DMS79 treated with DMSO at 0.1 percent for 48 hours (cell line): ENCODE measurements at places on chromosomes 12 and 14.
A peak's percentile ranks its signal among the peaks of the same experiment; 100 is the strongest.

- no peak for DNase-seq
These were observed 40.0 kb upstream of the ST8SIA1 start for GRCh38 chr12:22374508-22374907.

GRCh38 chr14:85597701-85598100, 67.8 kb downstream of the FLRT2 start:
- DNase-seq, result no peak

DNA sequence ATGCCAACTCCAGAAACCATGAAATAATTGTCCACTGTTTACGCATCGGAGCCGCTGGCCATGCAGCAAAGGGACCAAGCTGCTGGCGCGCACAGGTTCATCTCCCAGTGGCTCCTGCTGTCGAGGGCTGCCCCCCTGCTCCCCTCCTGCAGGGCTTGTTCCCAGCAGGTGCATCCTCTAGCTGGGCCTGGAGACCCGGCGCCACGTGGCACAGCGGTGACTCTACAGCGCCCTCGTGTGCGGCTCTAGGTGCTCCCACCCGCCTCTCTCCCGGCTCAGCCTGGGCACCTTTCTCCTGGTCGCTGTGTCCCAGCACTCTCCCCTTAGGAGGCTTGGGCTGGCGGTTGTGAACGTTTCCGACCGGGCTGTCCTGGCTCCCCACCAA, 37.5 kb upstream of the INF2 start:
- no peak for DNase-seq

DNA sequence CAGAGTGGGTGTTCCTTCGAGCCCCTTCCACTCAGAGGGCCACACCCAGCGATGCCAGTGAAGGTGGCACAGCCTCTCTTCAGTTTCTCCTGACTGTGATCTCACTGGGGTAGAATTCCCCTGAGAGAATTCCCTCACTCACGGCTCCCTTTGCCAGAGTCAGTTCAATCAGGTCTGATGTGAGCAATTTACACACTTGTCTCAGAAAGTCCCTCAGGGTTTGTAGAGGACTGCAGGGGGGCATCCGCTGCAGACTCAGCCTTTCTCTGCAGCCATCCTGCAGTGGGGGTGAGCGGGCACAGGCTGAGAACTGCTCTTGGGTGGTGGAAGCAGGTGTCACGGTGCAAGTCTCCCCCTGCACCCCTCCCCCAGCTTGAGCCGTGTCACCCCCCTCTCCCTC, 205.4 kb upstream of the PRMT8 start:
- no peak for DNase-seq

DNA sequence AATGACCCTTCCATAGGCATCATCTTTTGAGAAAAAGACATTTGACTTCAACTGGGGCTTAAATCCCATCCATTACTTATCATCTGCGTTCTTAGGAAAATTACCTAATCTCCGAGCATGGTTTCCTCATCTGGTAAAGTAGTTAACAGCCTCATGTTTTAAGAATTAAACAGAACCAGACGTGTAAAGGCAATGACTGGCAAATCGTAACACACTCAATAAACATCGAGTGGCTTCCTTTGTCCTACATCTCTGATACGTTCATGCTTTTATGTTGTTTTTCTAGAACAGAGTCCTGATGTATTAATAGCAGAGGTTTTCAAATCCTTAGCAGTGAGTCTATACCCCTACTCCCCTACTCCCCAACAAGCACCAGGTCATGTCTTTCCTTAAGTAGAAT, 189.7 kb upstream of the RGS6 start:
- DNase-seq, result no peak

DNA sequence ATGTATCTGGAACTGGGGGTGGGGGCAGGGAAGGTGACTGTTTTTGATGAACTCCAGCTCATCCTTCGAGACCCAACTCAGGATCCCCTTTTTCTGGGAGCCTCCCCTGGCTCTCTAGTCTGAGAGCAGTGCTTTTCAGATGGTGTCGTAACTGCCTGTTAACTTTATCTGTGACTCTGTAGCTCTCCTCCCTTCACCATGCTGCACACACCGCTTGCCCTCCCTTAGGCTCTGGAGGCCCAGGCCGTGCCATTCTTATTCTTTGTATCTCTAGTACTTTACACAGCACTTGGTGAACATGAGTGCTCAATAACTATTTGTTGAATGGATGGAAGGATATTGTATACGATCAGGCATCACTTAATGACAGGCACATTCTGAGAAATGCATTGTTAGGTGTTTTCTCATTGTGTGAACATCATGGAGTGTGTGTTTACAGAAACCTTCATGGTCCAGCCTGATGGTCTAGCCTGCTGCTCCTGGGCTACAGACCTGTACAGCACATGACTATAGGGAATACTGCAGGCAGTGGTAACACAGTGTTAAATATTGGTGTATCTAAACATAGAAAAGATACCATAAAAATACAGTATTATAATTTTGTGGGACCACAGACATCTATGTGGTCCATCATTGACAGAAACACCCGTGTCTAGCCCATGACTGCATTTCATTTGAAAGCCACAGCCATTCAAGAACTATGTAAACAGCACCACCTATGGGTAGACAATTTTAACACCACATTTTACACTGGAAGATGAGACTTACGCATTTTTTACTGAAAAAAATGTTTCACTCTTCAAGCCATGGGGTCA, 91.8 kb downstream of the EML1 start:
- peak; percentile 83 for DNase-seq

GRCh38 chr12:89384050-89384758, 31.9 kb upstream of the DUSP6 start:
- no peak for DNase-seq

DNA sequence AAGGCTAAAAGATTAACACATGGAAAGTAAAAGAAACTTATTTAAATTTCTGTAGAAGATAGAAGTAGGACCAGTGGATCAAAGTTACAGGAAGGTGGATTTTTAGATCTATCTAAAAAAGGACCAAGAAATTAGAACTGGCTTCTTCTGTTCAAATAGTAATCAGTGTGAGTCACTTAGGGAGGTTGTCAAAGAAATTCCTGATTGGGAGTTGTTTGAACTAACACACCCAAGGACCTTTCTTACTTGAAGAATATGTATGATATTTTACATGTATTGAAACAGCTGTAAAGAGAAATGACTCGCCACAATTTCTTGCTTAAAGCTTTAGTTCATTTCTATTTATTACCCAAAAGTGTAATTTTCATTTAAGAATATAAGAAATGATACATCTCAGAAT, 256.9 kb downstream of the RAD51B start:
- no peak for DNase-seq

DNA sequence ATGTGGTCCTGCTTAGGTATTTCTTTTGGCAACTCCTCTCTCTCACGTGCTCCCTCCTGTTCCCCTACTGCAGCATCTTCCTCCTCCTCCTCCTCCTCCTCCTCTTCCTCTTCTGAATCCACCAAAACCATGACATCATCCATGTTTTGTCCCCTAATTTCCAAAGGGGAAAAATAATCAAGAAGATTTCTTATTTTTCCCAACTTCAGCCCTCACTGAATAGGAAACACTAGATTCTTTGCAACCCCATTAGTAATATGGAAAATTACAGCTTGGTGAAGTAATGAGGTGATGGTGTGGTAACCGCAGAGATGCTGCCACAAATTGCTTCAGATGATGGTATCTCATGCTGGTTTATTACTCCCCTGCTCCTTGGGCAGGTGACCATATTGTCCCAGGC, 7.5 kb upstream of the WSB2 start:
- no peak for DNase-seq

- no peak for DNase-seq
These were observed 58.3 kb downstream of the CAND1 start for GRCh38 chr12:67327466-67327865.

- no peak for DNase-seq
These were observed 22.7 kb downstream of the GPR19 start for GRCh38 chr12:12673296-12673695.

DNA sequence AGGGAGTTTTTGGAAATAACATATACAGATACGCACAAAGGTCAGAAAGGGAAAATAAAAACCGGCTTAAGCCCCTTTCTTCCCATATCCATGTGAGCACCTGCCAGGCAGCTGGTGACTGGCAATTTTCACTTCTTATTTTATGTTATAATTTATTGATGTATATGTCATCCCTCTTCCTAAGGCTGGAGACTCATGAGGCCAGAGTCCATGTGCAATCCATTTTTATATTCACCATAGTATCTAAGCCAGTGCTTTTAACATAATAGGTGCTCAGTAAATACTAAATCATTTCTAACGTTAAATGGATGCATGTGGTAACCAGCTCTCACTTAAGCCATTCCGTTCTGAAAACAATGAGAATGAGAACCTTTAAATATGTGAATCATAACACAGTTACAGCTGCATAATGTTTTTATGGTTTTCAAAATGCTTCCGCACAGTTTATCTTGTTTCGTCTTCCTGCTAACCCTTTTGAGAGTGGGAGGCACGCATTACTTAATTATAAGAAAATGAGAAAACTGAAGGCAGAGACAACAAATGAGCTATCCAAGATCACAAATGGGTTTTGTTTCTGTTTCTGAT, 178.3 kb downstream of the CACNA1C start:
- DNase-seq, result no peak
